Colonic mucosa (tissue), 4 donors: ENCODE measurements at places on chromosomes 3 and 15.

GRCh38 chr3:24067483-24067882 is 122.4 kb downstream of the NR1D2 start:
- no peak for DNase-seq

DNA sequence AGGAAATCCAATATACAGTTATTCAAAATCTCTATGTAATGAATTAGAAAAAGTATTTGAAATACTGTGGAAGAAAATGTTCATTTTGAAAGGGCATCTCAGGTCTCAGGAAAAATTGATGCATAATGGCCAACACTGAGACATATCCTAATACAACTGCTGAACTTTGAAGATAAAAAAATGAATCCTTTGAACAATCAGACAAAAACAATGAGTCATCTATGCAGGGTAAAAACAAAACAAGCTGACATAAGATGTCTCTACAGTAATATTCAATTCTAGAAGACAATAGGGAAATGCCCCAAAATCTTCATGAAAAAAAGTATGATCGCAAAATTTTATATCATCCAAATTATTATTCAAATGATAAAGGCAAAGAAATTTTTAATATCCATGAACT is 34.0 kb upstream of the ZNF280D start:
- no peak for DNase-seq

DNA sequence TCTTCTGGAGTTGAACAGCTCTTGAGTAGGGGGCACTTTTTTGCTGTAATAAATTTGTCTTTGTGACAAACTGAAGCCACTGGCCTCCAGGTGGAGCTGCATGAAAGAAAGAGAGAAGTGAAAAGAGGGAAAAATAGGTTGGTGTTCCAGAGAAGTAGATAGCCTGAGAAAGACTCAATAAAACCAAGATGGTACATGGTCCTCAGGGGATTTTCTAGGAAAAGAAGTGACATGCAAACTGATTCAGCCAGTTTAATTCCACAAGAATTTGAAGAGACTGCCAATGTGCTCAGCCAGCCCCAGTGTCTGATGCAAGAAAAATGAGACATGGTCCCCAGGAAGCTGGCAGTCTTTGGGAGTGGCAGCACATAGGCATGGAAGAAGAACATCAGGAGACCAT is 152.7 kb downstream of the CD47 start:
- DNase-seq, result peak; percentile 32

- DNase-seq, result no peak
These were observed 39.2 kb downstream of the BBX start for GRCh38 chr3:107561980-107562379.

DNA sequence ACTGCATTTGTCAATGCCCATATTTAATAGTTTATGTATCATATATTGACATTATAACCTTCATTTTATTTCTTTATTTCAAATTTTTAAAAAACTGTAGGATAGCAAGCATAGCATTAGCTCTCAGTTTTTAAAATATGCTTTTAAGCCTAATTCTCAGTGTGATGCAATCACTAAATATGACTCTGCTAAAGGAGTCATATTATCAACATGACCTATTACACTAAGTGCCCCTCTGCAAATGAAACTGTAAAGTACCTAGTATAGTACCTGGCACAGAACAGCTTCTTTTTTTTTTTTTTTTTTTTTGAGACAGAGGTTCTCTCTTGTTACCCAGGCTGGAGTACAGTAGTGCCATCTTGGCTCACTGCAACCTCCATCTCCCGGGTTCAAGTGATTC is 179.4 kb upstream of the CGNL1 start:
- no peak for DNase-seq

DNA sequence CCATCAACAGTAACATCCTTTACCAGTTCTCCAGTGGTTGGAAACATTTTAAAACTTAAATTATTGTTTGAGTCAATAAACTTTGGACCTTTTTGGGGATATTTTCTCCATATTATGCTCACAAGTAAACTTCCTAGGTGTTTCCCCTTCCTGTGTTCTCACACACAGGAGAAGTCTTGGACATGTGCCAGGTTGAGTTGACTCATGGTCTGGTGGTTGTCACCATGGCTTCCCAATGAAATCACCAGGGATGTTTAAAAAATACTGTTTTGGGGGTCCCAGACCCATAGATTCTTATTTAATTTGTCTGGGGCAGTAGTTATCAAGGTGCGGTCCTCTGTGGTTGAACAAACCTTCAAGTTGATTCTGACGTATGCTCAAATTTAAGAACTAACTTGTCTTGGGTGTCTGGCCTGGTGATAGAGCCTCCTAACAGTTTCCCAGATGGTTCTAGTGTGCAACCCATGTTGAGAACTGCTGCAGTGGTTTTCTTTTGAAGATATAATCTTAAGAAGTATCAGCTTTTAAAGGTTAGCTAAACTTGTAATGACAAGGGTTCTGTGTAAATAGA is 291.8 kb downstream of the EDEM1 start:
- peak; percentile 37 for DNase-seq

GRCh38 chr15:67510597-67511190 is 10.2 kb upstream of the C15orf61 start:
- no peak for DNase-seq

DNA sequence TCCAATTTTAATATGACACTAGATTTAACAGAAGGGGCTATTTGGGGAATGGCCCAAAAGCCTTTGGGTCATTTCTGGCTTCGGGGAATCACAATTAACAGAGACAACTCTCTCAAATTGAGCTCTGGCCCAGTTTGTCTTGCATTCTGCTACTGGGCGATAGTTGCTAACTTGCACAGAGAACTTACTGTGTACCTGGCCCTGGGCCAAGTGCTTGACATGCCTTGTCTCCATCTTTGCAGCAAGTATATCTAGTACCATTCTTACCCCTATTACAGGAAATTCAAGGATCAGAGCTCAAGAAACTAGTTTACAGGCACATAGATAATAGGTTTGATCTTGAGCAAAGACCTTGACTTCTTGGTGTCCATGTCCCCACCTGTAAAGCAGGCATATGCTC is 175.7 kb downstream of the TMEM108 start:
- DNase-seq, result no peak

DNA sequence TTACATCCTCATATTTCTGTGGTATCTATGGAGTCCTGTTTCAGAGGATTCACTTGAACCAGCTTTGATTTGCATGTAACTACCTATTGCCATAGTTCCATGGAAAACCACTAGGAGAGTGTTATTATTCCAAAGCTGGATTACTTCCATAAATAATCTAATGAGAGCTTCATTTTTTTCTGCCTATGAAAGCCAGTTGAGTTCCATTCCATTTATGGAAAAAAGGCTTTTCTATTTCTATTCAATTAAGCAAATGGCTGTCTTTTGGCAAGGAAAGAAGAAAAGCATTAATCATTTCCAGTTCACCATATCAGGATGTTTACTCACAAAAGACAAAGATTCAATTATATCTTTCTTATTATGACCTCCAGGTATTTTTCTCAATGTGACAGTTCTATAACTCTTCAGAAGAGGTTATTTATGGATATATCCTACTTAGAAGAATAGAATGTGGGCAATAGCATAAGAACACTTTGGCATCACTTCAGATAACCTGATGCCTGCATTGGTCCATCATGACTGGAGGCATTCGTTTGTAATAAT is 259.9 kb upstream of the ZPLD1 start:
- no peak for DNase-seq

- no peak for DNase-seq
These were observed 4.9 kb downstream of the TM2D3 start for GRCh38 chr15:101647251-101647650.
